ENCODE measurements at places on chromosomes 5 and 9.

GRCh38 chr5:3230254-3230653 lies 365.4 kb upstream of the IRX1 start:
- DNase-seq = no peak

- DNase-seq = no peak
Observed at GRCh38 chr5:87069974-87070608, 197.6 kb upstream of the RASA1 start.

DNA sequence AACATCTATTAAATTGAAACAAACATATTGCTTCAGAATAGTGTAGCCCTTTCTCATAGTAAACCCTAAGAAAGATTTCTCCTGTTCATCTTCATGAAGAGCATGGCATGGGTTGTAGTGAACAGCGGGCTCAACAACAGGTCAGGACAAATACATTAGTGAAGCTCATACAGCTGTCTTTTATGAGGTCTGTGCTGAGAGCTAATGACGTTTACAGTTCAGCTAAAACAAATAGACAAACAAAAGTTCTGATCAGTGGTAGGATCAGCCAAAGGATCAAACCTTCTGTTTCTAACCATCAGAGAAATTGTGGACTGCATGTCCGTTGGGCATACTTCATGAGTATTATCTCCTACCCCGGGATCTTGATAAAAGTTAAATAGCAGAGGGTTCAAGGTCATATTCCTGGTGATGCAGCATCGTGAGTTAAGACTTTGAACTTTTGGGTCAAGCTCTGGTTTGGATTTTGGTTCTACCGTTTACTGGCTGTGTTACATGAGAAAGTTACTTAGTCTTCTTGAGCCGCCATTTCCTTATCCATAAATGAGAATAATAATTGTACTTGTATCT lies 37.9 kb downstream of the ACO1 start:
- no peak for DNase-seq

DNA sequence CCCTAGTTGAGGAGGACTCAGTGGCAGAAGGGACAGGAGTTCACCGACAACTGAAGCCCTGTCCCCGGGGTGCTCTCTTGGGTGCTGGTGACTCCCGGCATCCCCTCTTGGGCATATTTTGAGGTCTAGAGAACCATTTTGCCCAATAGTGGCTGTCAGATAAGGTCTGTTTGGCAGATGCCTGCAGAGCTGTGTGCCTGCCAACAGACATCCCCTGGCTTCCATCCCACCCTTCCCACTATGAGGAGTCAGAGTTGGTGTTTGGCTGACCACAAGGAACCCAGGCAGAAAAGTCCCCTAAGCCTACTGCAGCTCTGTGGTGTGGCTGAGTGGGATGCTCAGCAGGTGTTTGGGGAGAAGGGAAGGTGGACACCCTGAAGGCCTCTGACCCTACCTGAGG lies 207.0 kb downstream of the AUH start:
- no peak for DNase-seq

- no peak for DNase-seq
Observed at GRCh38 chr9:83106263-83106662, 43.3 kb upstream of the RASEF start.

- no peak for DNase-seq
Observed at GRCh38 chr5:135559354-135559753, 19.4 kb downstream of the CXCL14 start.

- no peak for DNase-seq
Observed at GRCh38 chr5:131303537-131303936, 39.7 kb downstream of the CDC42SE2 start.

- DNase-seq = no peak
Observed at GRCh38 chr9:18636781-18637180, 162.8 kb downstream of the ADAMTSL1 start.

DNA sequence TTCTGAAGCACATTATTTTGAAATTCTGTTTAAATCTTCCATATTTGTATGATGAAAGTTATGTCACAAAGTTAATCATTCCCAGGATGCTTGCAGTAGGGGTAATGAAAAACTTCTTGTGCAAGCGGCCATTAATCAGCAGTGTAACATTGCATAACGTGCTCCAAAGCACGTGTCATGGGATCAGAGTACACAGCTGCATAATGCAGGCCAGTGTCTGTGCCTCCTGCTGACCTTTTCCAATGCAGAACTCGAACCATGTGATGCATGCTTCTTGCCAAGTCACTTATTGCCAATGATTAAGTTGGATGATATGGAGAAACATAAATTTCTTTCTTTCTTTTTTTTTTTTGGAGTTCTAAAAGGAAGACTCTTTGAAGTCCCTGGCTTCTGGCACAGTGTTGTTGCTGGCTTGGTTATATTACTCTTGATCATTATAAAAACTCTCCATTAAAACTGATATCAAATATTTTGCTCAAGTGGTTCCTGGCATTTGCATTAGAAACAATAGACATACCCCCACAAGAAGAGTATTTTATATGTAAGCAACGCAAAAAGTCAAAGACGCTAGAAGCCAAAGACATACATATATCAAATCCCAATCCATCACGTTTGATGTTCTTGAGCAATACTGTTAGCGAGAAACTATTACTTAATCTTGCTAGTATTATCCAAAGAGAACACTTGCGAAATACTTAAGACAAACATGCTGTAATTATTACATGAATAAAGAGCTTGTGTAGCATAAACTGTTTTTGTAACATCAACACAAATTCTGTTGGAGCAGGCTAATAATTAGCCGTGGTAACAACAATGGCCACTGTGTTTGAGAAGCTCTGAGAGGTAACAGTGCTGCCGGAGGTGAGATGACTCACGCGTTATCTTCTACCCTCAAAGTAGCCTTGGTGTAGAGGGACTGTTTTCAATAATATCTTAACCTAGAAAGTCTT lies 164.2 kb downstream of the AUH start:
- no peak for DNase-seq

GRCh38 chr5:127916885-127917573 lies 166.5 kb upstream of the SLC12A2 start:
- no peak for DNase-seq

GRCh38 chr5:65544473-65544872 lies 18.5 kb downstream of the CENPK start:
- no peak for DNase-seq

- no peak for DNase-seq
Observed at GRCh38 chr5:136080483-136081216, 51.9 kb downstream of the TGFBI start.

Data from NCI-H748 treated with DMSO at 0.1 percent for 48 hours (cell line).